ENCODE measurements at places on chromosomes 1 and 21.

- DNase-seq: no peak
- no peaks in the 10 kb centered on the region for H3K36me3 ChIP-seq
- no peaks in the 10 kb centered on the region for H3K27me3 ChIP-seq
- H3K4me1 ChIP-seq: peaks cover 73% of the 10 kb centered on the region
Observed at GRCh38 chr1:84165601-84166000, 21.5 kb downstream of the PRKACB start.

- H3K27me3 ChIP-seq: no peaks in the 10 kb centered on the region
- no peaks in the 10 kb centered on the region for H3K4me1 ChIP-seq
- H3K36me3 ChIP-seq: no peaks in the 10 kb centered on the region
- H3K27ac ChIP-seq: peak overlapping the region; percentile 67
- DNase-seq: no peak
Observed at GRCh38 chr1:2180297-2181245, 14.0 kb downstream of the FAAP20 start.

- no peaks in the 10 kb centered on the region for H3K36me3 ChIP-seq
- H3K4me1 ChIP-seq: no peaks in the 10 kb centered on the region
- H3K27me3 ChIP-seq: no peaks in the 10 kb centered on the region
- no peak overlapping the region for H3K4me3 ChIP-seq
- DNase-seq: no peak
Observed at GRCh38 chr1:82880506-82880905, 1079.8 kb downstream of the ADGRL2 start.

DNA sequence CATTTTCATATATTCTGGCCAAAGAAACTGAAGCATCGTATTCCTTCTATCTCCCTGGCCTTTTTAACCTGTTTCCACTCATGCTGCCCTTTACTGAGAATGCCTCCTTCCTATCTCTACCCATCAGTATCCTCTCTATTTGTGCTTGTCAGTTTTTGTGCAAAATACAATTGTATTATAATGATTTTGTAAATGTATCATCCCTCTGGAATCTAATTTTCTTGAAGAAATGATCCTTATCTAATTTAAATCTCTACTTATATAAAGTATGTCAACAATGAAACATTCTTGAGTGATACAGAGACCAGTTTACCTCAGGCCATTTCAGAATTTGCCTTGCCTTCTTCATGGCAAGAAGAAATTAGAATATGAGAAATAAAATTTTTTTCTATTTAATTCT, 59.0 kb upstream of the TEKT2 start:
- DNase-seq: no peak
- no peak overlapping the region for H3K27ac ChIP-seq
- peaks cover 4% of the 10 kb centered on the region for H3K36me3 ChIP-seq
- H3K27me3 ChIP-seq: no peaks in the 10 kb centered on the region
- no peaks in the 10 kb centered on the region for H3K4me1 ChIP-seq

GRCh38 chr1:33578557-33579448, 106.4 kb downstream of the ZSCAN20 start:
- H3K4me3 ChIP-seq: no peak overlapping the region
- no peaks in the 10 kb centered on the region for H3K36me3 ChIP-seq
- no peaks in the 10 kb centered on the region for H3K27me3 ChIP-seq
- no peaks in the 10 kb centered on the region for H3K4me1 ChIP-seq
- H3K27ac ChIP-seq: no peak overlapping the region

- no peak overlapping the region for H3K27ac ChIP-seq
- peaks cover 42% of the 10 kb centered on the region for H3K4me1 ChIP-seq
- H3K27me3 ChIP-seq: no peaks in the 10 kb centered on the region
- no peaks in the 10 kb centered on the region for H3K36me3 ChIP-seq
- no peak overlapping the region for H3K4me3 ChIP-seq
Observed at GRCh38 chr1:234981758-234982157, 146.9 kb downstream of the TOMM20 start.

DNA sequence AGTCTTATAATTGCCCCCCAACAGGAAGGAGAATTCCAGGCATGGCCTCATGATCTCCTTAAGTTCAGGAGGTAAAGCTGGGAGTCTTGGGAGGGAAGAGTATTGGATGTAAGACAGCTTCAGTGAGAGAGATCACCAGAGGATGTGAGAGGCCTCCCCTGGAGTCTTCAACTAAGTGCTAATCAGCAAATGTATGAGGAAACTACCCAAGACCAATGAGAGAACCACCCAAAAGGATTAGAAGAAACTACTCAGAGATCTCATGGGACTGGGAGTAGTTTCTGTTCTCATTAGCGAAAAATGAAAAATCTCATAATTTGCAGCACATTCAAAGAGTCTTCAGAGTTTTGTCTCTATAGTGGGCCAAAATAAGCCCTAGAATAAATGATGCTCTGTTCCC, 36.6 kb upstream of the WNT2B start:
- peaks cover 8% of the 10 kb centered on the region for H3K27me3 ChIP-seq
- no peak overlapping the region for H3K4me3 ChIP-seq
- no peak overlapping the region for H3K27ac ChIP-seq
- DNase-seq: no peak
- no peaks in the 10 kb centered on the region for H3K36me3 ChIP-seq

GRCh38 chr1:112985123-112985522, 29.1 kb upstream of the SLC16A1 start:
- no peaks in the 10 kb centered on the region for H3K4me1 ChIP-seq
- H3K27me3 ChIP-seq: no peaks in the 10 kb centered on the region
- no peaks in the 10 kb centered on the region for H3K36me3 ChIP-seq
- no peak overlapping the region for H3K27ac ChIP-seq
- no peak for DNase-seq

Measured in CD8-positive, alpha-beta memory T cell (primary cell).